ENCODE measurements at places on chromosomes 5 and 9.

DNA sequence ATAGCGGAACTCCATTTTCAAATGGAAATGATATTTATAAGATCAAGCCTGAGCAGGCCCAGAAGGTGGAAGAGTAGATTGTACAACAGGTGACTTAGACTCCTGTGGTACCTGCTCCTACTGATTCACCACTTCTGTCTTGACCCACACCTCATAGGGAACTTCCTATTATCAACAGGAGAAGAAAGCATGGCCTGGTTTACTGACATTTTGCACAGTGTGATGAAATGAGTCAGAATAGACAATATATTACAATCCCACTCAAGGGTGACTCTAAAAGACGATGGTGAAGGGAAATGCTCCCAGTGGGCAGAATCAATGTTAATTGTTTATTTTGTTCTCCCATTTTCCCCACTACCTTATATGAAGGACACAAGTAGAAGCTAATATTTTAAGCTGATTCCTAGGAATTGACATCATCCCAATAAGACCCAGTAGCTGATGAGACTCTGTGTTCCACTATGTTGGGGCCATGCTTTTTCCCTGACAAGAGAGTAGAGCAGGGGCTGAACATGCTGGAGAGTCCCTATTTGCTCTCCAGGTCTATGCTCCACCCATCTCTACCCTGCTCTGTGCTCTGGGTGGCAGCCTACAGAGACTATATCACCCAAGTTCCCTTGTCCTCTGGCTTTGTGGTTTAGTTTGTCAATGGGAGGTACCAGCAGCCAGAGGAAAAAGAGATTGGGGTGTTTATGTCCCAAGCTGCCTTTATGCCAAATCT, 163.4 kb upstream of the FSTL4 start:
- DNase-seq = no peak

DNA sequence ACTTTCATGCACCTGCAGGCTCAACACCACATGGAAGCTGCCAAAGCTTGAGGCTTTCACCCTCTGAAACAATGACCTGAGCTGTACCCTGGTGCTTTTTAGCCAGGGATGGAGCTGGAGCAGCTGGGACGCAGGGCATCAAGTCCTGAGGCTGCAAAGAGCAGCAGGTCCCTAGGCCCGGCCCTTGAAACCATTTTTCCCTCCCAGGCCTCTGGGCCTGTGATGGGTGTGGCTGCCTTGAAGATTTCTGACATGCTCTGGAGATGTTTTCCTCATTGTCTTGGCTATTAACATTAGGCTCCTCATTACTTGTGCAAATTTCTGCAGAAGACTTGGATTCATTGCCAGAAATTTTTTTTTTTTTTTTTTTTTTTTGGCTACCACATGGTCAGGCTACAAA, 30.3 kb upstream of the GHR start:
- DNase-seq = no peak

- no peak for DNase-seq
These were observed 571.0 kb downstream of the PTPRD start for GRCh38 chr9:10041726-10042229.

GRCh38 chr5:5430136-5430535, 7.7 kb downstream of the ICE1 start:
- no peak for DNase-seq
